Mesothelial cell of epicardium (in vitro differentiated cells): ENCODE measurements at places on chromosomes 2 and 18. TPM values are rescaled to one million over a fixed set of nuclear protein-coding genes. Genes with fewer than 3 reads are reported as not detected.

DNA sequence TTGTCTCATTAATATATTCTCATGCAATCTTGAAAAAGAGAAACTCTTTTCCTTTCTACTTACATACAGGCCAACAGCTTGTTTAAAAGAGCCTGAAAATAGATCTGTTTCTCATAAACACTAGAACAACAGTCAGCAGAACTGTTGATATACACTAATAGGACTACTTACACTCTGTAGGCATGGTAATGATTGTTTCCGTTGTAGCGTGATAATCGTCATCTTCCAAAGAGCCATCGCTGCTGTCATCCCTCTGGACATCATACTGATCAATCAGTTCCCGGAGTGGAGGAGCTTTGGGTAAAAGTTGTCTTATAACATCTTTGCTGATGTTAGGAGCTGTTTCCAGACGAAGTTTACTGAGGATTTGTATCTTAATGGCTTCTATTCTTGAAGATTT lies 476 bp downstream of the MSTN start:
- DNase-seq: no peak
- no peaks in the 10 kb centered on the region for H3K36me3 ChIP-seq
- H3K27ac ChIP-seq: no peak overlapping the region

GRCh38 chr2:71043531-71044407 lies 24.7 kb upstream of the NAGK start:
- H3K4me1 ChIP-seq: peaks cover 7% of the 10 kb centered on the region
- H3K36me3 ChIP-seq: no peaks in the 10 kb centered on the region

GALR1 gene
- not detected in 3 replicates for total RNA-seq

TMEM163 gene
- 0.29 to 0.47 TPM in 2 of 3 replicates, not detected in the other for total RNA-seq

- no peaks in the 10 kb centered on the region for H3K36me3 ChIP-seq
- H3K27ac ChIP-seq: no peak overlapping the region
- DNase-seq: no peak
- H3K4me1 ChIP-seq: peaks cover 4% of the 10 kb centered on the region
Measured at GRCh38 chr2:118274841-118275510, 186.7 kb downstream of the INSIG2 start.

LOXL3 gene
- 20.3 to 26.7 TPM (median 21.9 TPM) in 3 replicates for total RNA-seq

GRCh38 chr18:13531681-13532325 lies 194.6 kb downstream of the FAM210A start:
- no peaks in the 10 kb centered on the region for H3K27me3 ChIP-seq
- H3K4me1 ChIP-seq: peaks cover 4% of the 10 kb centered on the region
- no peak overlapping the region for H3K4me3 ChIP-seq
- DNase-seq: peak; percentile 27
- H3K27ac ChIP-seq: no peak overlapping the region
- no peaks in the 10 kb centered on the region for H3K36me3 ChIP-seq

GRCh38 chr2:653645-654425 lies 23.4 kb downstream of the TMEM18 start:
- DNase-seq: no peak
- no peaks in the 10 kb centered on the region for H3K36me3 ChIP-seq
- H3K27me3 ChIP-seq: peaks cover 9% of the 10 kb centered on the region
- no peak overlapping the region for H3K27ac ChIP-seq
- no peak overlapping the region for H3K4me3 ChIP-seq

SMAD2 gene
- total RNA-seq: 161 to 164 TPM (median 164 TPM) in 3 replicates

- peaks cover 5% of the 10 kb centered on the region for H3K4me1 ChIP-seq
Measured at GRCh38 chr18:24817587-24818371, 357.3 kb downstream of the HRH4 start.

- H3K27ac ChIP-seq: no peak overlapping the region
- H3K4me1 ChIP-seq: peaks cover 5% of the 10 kb centered on the region
- H3K27me3 ChIP-seq: no peaks in the 10 kb centered on the region
- DNase-seq: no peak
Measured at GRCh38 chr2:19073522-19073921, 284.9 kb downstream of the OSR1 start.

GRCh38 chr2:161141033-161141432 lies 19.2 kb upstream of the TANK start:
- no peak for DNase-seq
- H3K4me1 ChIP-seq: peaks cover 33% of the 10 kb centered on the region
- no peak overlapping the region for H3K27ac ChIP-seq
- H3K36me3 ChIP-seq: peaks cover 7% of the 10 kb centered on the region
- no peak overlapping the region for H3K4me3 ChIP-seq

- peaks cover 18% of the 10 kb centered on the region for H3K4me1 ChIP-seq
- no peaks in the 10 kb centered on the region for H3K36me3 ChIP-seq
- peak overlapping the region; percentile 67 for H3K27ac ChIP-seq
- peak; percentile 63 for DNase-seq
- no peak overlapping the region for H3K4me3 ChIP-seq
Measured at GRCh38 chr2:27723372-27724144, 48.0 kb upstream of the MRPL33 start.

GRCh38 chr18:58104096-58104495 lies 60.1 kb downstream of the NEDD4L start:
- H3K4me3 ChIP-seq: no peak overlapping the region
- peaks cover 3% of the 10 kb centered on the region for H3K36me3 ChIP-seq
- no peak for DNase-seq
- no peaks in the 10 kb centered on the region for H3K27me3 ChIP-seq

DNA sequence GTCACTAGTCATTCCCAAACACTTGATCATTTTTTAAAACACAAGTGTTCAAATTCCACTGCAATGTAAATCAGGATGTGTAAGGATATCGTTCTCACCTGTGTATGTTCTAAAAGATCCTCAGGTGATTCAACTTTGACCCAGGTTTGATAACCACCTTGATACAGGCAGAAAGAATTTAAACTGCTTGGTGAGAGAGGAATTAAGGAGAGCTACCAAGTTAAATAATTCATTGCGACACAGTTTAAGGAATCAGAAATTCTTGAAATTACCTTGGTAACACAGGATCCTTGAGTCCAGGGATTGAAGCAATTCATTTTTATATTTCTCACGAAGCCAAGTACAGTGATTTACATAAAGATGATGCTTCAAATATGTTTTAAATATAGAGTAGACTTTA lies 80.7 kb upstream of the EHBP1 start:
- H3K27me3 ChIP-seq: no peaks in the 10 kb centered on the region
- no peak for DNase-seq
- H3K27ac ChIP-seq: no peak overlapping the region
- H3K4me1 ChIP-seq: no peaks in the 10 kb centered on the region

VWC2L gene
- total RNA-seq: not detected in 3 replicates

- no peak for DNase-seq
- no peaks in the 10 kb centered on the region for H3K36me3 ChIP-seq
- peaks cover 12% of the 10 kb centered on the region for H3K4me1 ChIP-seq
- no peak overlapping the region for H3K4me3 ChIP-seq
- no peak overlapping the region for H3K27ac ChIP-seq
- H3K27me3 ChIP-seq: peaks cover 24% of the 10 kb centered on the region
Measured at GRCh38 chr2:72937356-72937669, 20.0 kb downstream of the EMX1 start.

ALPI gene
- not detected in 3 replicates for total RNA-seq

- no peaks in the 10 kb centered on the region for H3K27me3 ChIP-seq
- no peak overlapping the region for H3K4me3 ChIP-seq
- H3K4me1 ChIP-seq: peaks cover 4% of the 10 kb centered on the region
- no peak for DNase-seq
Measured at GRCh38 chr2:26462511-26463243, 15.2 kb downstream of the OTOF start.

COL4A3 gene
- not detected in 3 replicates for total RNA-seq

LBH gene
- 41.0 to 48.8 TPM (median 44.5 TPM) in 3 replicates for total RNA-seq

DNA sequence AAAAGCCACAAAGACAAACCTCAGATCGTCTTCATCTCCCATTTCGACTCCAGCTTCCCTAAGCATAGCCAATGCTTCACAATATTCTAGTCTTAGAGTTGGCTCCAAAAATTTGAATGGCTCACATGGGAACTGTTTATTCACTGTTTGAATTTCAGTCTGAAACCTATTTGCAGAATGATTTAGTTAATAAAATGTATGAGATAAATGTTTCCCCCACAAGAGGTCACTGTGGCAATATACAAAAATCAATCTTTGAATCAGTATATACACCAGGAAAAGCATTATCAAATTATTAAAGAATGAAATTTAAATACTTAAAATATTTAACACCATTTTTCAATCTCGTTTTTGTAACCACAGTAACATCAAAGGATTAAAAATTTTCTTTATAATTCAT lies 40.0 kb upstream of the MCM6 start:
- no peak for DNase-seq
- no peak overlapping the region for H3K27ac ChIP-seq
- no peak overlapping the region for H3K4me3 ChIP-seq
- peaks cover 10% of the 10 kb centered on the region for H3K36me3 ChIP-seq

RGPD3 gene
- 0.09 to 0.18 TPM (median 0.18 TPM) in 3 replicates for total RNA-seq

SPIRE1 gene
- 24.2 to 27.4 TPM (median 25.1 TPM) in 3 replicates for total RNA-seq

GRCh38 chr2:126653109-126653508 lies 2.8 kb upstream of the GYPC start:
- no peak for DNase-seq
- H3K4me1 ChIP-seq: peaks cover 38% of the 10 kb centered on the region
- no peaks in the 10 kb centered on the region for H3K36me3 ChIP-seq
- H3K27me3 ChIP-seq: no peaks in the 10 kb centered on the region
- H3K27ac ChIP-seq: no peak overlapping the region

GRCh38 chr2:241982706-241983570 lies 113.4 kb downstream of the RTP5 start:
- peaks cover 3% of the 10 kb centered on the region for H3K27me3 ChIP-seq
- H3K36me3 ChIP-seq: no peaks in the 10 kb centered on the region
- no peaks in the 10 kb centered on the region for H3K4me1 ChIP-seq
- no peak overlapping the region for H3K27ac ChIP-seq

DNA sequence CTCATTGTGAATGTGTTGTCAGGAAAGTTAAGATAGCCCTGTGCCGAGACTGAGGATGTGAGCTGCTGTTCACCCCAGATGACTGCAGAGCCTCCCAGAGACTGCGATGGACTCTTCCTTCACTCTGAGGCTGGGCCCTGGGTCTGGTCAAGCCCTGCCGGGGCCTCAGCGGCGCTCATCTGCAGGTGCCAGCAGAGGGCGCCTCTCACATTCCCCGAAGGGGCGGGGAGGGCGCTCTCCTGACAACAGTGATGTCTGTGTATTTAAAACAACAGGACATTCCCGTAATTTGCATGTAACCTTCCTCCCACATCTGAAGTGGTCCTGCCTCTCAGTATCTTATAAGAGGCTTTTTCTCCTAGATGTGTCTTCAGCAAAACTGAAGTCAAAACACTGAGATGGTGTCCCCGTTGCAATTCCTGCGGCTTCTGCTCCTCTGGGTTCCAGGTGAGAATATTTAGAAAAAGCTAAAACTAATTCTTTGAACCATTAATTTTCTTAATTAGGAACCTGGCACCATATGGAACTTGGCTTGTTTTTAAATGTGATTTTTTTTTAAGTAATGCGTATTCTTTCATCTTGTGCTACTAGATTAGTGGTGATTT lies 1377.9 kb downstream of the RPIA start:
- H3K4me3 ChIP-seq: no peak overlapping the region
- H3K27ac ChIP-seq: no peak overlapping the region
- H3K36me3 ChIP-seq: no peaks in the 10 kb centered on the region
- no peak for DNase-seq
- no peaks in the 10 kb centered on the region for H3K27me3 ChIP-seq
- no peaks in the 10 kb centered on the region for H3K4me1 ChIP-seq

DYTN gene
- not detected in 3 replicates for total RNA-seq

DNA sequence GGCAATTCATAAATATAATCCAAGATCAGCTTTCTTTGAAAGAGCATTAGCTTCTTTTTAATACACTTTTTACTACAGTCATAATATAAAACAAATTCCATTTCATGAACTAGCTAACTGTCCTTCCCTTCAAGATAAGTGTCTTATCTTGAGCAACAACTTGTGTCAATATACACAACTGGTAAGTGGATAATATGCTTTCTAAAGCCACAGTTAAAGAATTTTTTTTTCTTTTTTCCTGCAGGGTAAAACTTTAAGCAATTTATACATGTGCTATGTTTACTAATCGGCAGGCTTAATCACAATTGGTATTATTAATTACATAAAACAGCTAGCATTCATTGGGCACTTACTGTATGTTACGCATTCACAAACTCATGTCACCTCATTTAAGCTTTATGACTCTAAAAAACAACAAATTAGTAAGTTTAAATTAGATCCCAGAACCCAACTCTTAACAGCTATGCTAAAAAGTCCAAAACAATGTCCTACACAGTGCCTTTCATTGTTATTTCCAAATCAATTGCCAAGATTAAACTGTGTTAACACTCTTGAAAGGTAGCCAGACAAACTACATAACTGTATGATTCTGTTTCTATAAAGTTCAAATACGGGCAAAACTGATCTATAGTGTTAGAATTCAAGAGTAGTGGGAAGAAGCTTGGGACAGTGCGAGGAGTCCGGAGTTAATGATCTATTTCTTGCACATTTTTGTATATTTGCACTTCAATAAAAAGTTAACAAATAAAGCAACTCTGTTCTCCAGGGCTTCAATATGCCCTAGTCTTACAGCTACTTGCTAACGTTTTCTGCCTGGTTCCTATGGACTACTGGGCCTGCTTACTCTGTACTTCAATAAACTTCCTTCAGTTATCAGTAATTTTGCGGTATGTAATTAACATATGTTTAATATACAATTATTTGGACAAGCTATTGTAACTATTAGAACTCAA lies 6.0 kb downstream of the TXNL1 start:
- no peak overlapping the region for H3K4me3 ChIP-seq
- peaks cover 16% of the 10 kb centered on the region for H3K36me3 ChIP-seq
- H3K27me3 ChIP-seq: no peaks in the 10 kb centered on the region
- no peak overlapping the region for H3K27ac ChIP-seq
- H3K4me1 ChIP-seq: peaks cover 26% of the 10 kb centered on the region
- DNase-seq: no peak

ZAP70 gene
- total RNA-seq: 1.9 to 3.1 TPM (median 2.3 TPM) in 3 replicates

INHBB gene
- total RNA-seq: not detected in 3 replicates

DNA sequence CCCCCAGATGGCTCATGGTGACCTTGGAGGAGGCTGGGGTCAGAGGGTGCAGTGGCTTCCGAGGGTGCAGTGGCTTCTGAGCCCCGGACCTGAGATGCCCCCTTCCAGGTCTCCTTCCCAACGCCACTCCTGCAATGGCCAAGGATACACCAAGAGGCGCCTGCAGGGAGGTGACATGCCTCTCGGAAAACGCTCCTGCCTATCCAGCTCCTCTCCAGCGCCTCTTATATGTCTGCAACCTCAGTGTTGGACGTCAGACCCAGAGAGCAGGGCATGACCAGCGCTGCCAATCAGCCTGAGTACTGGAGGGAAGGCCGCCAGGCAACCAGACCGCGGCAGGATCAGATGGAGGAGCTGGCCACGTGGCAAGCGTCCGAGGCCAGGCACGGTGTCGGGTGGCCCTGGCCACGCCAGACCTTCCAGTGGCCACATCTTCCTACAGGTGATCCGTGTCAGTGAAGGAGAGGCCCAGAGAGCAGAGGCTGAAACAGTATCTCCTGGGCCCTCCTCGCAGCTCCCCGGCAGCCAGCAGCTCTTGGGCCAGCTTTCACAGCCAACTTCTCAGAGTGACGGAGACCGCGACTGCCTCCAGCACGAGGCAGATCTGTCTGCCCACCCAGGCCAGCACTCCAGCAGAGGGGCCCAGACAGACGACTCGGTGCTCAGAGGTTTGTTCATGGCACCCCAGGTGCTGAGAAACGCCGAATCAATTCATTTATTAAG lies 199.5 kb upstream of the SALL3 start:
- no peak for DNase-seq
- no peaks in the 10 kb centered on the region for H3K36me3 ChIP-seq
- H3K4me3 ChIP-seq: no peak overlapping the region
- no peak overlapping the region for H3K27ac ChIP-seq
